Immature natural killer cell (primary cell): ENCODE measurements at places on chromosomes 7 and 10. TPM values are rescaled to one million over a fixed set of nuclear protein-coding genes. Genes with fewer than 3 reads are reported as not detected.

The TAX1BP1 gene
- 114 TPM for polyA plus RNA-seq

The CNNM2 gene
- 6.5 TPM for polyA plus RNA-seq

DNA sequence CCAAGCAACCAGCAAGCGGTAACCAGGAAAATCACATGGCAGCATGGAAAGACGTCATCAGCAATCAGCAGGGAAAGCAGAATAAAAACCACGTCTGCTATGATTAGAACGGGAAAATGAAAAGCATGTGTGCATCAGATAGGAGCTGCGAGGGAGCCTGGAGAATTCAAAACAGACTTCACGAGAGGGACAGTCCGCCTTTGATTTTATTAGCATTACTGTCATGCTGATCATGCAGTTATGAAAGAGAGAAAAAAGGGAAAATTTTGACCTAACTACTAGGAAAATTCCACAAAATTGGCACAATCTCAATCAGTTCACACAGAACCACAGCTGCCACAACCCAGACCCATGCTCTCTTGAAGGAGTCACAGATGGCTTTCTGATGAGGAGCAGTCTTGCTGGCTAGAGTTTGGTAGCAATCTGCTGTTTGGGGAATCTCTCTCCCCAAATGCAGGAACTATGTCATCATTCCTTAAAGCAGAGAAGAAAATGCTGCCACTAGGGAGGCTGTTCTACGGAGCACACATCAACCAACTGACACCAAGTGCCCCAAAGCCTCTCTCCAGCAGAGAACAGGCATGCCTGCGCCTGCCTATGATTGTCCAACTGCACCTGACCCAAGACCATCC is 295.9 kb downstream of the TNS3 start:
- no peak for DNase-seq

DNA sequence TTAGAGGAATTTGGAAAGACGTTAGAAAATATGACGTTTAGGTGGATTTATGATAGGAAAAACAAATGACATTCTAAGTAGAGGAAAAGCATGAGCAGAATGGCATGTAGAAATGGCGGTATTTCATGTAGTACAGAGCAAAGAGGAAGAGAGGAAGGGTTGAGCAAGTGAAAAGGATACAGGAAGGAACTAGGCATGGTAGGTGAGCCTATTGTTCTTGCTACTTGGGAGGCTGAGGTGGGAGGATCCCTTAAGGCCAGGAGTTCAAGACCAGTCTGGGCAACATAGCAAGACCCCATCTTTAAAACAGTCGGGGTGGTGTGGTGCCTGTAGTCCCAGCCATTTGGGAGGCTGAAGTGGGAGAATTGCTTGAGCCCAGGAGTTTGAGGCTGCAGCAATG is 1.2 kb downstream of the GTPBP10 start:
- no peak for DNase-seq

DNA sequence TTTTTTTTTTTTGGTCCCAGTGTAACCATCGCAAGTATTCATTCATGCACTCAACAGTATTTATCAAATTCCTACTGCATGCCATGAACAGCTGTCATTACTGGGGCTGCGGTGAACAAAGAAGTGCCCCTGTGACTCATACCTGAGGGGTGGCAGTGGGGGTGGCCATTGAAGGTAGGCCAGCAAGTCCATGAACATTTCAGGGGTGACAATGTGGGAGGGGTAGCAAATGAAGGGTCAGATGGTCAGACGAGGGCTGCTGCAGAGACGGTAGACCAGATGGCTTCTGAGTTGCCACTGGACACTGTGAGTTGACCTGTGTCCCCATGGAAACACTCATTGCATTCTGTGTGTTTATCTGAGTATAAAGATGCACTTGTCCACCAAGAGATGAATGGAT is 92.5 kb upstream of the PITRM1 start:
- DNase-seq = no peak
